ENCODE measurements at places on chromosomes 4 and X. TPM values are rescaled to one million over a fixed set of nuclear protein-coding genes. Genes with fewer than 3 reads are reported as not detected.

CXorf49 gene
- not detected for total RNA-seq

- no peak for DNase-seq
These were observed 156.7 kb downstream of the TRIML1 start for GRCh38 chr4:188295899-188296298.

STK26 gene
- total RNA-seq = 0.57 TPM

SHISA3 gene
- 6.0 TPM for total RNA-seq

GRCh38 chr4:134216411-134216810, 14.8 kb upstream of the PABPC4L start:
- no peak for DNase-seq

DNA sequence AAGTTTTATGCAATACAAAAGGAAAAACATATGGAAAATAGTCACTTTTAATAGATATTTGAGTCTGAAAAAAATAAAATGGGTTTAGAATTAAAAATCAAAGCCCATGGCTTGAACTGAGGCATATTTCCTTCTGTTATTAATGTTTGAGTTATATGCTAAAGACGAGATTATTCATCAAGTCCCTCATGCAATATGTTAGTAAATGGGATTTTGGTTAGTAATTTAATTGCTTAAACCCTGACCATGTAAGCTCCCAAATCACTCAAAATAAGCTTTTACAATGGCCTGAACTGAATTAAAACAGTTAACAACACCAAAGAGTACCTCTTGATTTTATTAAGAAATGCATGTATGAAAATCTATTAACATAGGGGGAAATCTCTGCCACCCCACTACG, 12.1 kb downstream of the UNC5C start:
- DNase-seq = no peak
